ENCODE measurements at places on chromosomes 11 and 22. TPM values are rescaled to one million over a fixed set of nuclear protein-coding genes. Genes with fewer than 3 reads are reported as not detected.
A peak's percentile ranks its signal among the peaks of the same experiment; 100 is the strongest.

GRCh38 chr11:123069908-123070821 lies 8.2 kb upstream of the HSPA8 start:
- H3K4me3 ChIP-seq: no peak overlapping the region
- H3K4me1 ChIP-seq: peaks cover 16% of the 10 kb centered on the region
- H3K27ac ChIP-seq: peak overlapping the region; percentile 28
- no peak for DNase-seq

The DUSP18 gene
- total RNA-seq: 6.1 TPM

The CCDC117 gene
- 18.5 TPM for total RNA-seq

The OR56A4 gene
- not detected for total RNA-seq

DNA sequence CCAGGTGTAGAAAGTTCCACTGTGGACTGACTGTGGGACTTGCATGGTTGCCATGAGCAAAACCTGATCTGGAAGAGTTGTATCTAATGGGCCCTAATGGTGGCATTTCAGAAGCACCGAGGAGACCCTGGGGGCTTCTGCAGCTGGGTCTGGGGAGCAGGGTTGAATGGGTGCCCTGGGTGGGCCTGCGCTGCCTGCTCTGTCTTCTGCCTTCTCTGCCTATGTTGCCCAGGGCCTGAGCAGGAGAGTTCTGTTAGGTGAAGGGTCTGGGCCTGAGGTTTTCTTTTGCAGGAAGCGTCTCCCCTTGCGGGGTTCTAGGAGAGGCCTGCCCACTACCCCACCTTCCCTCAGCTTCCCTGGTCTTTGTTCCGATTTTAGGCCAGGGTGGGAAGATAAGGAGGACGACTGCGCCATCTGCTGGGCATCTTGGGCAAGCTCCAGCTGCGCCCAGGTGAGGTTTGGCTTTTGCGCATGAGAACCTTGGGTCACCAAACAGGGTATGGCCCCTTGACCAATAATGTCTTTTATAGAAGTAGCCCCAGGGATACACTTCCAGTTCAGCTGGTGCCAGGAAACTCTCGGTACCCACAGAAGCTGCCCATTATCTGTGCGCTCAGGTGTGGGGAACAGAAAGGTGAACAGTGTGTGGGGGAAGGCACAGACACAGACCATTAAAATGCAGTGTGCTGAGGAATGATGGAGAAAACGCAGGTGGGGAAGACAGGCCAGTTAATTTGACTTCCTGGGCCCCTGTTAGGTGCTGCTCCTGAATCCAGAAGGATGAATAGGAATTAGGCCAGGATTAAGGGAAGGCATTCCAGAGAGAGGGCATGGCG lies 23.2 kb downstream of the COMMD9 start:
- H3K27ac ChIP-seq: no peak overlapping the region
- no peak for DNase-seq
- H3K36me3 ChIP-seq: no peaks in the 10 kb centered on the region

The MRGPRX4 gene
- total RNA-seq: not detected

The CD248 gene
- total RNA-seq: 455 TPM

GRCh38 chr11:93895106-93895862 lies 44.9 kb upstream of the VSTM5 start:
- DNase-seq: peak; percentile 65
- no peak overlapping the region for H3K4me3 ChIP-seq
- peaks cover 12% of the 10 kb centered on the region for H3K27me3 ChIP-seq
- no peak overlapping the region for H3K27ac ChIP-seq
- no peaks in the 10 kb centered on the region for H3K36me3 ChIP-seq

The KRTAP5-7 gene
- total RNA-seq: not detected

The HEPHL1 gene
- total RNA-seq: not detected

The KRTAP5-2 gene
- total RNA-seq: not detected

DNA sequence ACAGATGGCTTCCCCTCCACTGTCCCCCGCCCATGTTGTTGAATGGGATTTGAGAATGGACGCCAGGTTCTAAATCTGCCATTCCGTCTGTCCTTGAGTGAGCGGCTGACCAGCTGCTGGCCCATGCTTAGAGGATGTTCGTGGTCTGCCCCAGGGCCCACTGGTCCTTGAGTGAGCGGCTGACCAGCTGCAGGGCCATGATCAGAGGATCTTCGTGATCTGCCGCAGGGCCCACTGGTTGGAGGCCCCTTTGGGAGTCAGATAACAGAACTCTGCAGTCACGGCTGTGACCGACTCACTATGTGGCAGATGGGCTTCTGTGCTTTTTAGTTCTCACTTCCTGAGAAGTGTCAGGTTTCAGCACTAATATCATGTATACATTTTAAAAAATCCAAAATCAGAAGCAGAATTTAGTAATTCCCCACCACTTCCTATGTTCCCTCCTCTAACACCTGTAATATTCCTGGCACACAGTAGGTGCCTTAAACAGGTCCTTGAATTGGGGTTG lies 54.1 kb downstream of the MICAL3 start:
- peaks cover 9% of the 10 kb centered on the region for H3K36me3 ChIP-seq
- peak overlapping the region; percentile 99 for H3K27ac ChIP-seq
- H3K4me3 ChIP-seq: peak overlapping the region; percentile 82
- peak; percentile 10 for DNase-seq

- no peak overlapping the region for H3K4me3 ChIP-seq
- H3K27ac ChIP-seq: no peak overlapping the region
- no peaks in the 10 kb centered on the region for H3K36me3 ChIP-seq
- H3K4me1 ChIP-seq: peaks cover 31% of the 10 kb centered on the region
These were observed 31.7 kb downstream of the LMO1 start for GRCh38 chr11:8231979-8232378.

DNA sequence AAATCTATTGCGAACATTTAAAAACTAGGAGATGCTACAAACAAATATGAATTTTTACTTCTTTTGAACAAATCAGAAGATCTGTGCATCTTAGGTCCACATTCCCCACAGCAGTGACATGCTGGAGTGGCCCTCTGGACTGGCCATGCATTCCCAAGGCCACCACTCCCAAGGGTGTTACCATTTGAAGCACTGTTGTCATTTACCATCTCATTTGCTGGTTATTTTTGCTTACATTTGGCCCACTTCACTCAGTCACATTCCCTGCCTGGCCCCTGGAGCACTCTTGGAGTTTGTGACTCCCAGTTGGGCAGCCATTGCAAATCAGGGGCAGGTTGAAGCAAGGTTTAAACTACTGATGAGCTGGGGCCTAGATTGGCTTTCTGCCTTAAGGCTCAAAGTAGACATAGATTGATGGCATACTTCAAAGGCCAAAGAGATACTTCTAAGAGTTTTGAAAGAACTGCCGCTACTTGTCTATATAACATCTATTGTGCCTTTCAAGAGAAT lies 8.5 kb upstream of the ZNRF3 start:
- peaks cover 6% of the 10 kb centered on the region for H3K4me1 ChIP-seq
- no peaks in the 10 kb centered on the region for H3K36me3 ChIP-seq
- DNase-seq: no peak
- no peak overlapping the region for H3K4me3 ChIP-seq
